ENCODE measurements at places on chromosomes 16 and 17.

DNA sequence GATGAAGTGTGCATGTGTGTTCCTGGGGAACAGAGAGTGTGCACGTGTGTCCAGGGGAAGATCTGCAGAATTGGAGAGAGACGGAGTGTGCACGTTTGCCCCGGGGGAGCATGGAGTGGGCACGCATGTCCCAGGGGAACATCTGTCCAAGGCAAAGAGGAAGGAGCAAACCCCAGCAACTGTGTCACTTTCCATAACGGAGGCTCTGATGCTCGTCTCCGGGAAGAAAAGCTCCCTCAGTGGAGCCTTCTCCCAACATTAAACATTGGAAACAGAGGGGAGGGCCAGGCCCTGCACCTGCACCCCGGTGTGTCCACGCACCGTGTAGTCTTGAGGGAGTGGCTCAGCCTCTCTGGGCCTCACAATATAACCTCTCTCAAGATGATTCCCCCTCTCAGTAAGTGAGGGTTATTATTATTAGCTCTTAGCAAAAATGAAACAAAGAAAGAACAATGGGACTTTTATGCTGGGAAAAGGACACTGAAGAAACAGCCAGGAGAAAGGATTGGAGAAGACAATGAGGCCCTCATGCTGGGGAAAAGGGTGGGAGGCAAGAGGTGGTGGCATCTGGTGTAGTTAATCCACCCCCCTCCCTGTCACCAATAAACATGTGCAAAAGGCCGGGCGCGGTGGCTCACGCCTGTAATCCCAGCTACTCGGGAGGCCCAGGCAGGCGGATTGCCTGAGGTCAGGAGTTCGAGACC is 7.6 kb downstream of the RAB40B start:
- no peak for DNase-seq

GRCh38 chr17:49457564-49458535 is 37.2 kb upstream of the NGFR start:
- no peak for DNase-seq

- no peak for DNase-seq
Measured at GRCh38 chr17:50080096-50080480, 15.1 kb upstream of the PDK2 start.

DNA sequence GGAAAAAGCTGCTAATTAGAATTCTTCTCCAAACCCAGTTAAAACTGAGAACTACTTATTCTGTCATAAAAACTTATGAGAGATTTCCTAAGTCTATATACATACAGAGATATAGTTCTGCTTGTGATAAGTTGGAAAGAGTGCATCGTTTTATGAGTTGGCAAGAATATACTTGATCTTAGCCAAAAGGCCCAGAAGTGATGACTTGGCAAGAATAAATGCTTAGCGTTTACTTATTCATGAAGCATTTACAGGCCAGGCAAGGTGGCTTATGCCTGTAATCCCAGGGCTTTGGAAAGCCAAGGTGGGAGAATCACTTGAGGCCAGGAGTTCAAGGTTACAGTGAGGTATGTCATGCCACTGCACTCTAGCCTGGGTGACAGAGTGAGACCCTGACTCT is 81.7 kb downstream of the CYB561 start:
- DNase-seq: no peak

DNA sequence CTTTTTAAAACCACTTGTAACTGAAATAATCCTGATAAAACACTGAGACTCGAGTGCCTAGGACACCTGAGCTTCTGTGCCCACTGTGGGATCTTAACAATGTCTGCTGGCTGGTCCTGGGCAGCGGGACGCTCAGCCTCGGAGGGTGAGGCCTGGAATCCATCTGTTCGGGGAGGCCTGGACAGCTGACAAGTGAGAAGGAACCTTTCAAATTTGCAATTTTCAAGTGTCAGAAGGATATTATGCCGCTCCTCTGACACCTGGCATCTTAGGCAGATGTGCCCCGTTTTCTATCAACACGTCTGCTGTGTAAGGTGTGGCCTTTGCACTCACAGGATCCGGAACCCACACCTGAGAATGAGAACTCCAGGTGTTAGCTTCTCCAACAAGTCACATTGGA is 33.1 kb upstream of the C16orf78 start:
- no peak for DNase-seq

GRCh38 chr17:73189417-73190099 is 3.3 kb upstream of the COG1 start:
- DNase-seq: peak; percentile 60

- no peak for DNase-seq
Measured at GRCh38 chr17:70775679-70776078, 606.3 kb downstream of the KCNJ2 start.

DNA sequence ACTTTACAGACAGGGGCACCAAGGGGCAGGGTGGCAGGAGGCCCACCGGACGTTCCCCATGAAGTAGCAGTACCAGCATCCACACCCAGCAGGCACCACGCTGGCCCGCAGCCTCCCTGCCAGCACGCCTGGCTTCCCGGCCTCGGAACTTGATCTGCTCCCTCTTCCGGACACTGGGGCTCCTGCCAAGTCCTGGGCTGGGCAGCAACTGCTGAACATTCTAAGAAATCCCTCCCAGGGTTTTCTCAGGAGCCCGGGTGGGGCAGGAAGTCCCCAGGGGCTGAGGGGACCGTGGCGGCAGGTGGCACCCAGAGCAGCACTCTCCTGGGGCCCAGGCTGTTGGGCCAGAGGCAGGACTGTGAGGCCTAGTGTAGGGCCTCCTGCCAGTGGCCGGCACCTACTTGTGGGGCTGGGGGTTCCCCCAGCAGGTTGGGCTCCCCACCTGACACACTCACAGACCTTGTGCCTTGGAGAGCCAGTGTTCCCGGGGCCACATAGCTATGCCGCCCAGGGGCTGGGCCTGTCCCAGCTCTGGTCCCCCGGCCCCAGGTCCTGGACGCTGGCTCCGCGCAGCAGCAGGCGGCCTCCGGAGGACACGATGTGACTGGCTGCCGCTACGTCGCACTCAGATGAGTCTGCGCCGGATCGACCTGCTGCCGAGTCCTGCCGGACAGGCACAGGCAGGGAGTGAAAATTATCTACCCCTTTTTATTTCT is 86.2 kb upstream of the CBX4 start:
- peak; percentile 47 for DNase-seq

DNA sequence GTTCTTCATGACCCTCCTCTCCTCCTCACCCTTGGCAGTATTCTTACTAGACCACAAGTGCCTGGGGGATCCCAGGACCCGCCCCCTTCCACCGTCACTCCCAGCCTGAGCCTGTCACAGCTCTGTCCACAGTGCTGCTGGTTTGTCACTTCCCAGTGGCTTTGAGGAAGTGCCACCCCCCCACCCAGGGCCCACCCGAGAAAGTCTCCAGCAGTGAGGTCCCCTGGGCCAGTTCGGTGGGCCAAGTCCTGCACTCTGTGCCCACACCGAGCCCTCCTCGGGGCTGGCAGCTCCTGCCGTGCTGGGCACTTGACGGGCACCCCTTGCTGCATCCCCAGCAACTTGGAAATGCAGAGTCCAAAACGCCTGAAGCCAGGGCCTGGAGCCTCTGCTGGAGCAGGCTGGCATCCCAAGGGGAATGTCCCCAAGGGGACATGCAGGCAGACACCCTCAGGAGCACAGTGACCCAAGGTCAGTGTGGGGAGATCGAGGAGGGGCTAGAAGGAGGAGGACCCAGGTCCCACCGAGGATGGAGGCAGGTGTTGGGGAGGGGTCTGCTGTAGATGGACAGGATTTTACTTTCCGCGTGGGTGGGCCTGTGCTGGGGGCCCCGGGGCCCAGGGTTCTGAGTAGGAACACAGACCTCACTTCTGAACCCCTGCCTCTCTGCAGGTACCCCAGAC is 15.5 kb downstream of the MMP15 start:
- DNase-seq: no peak

DNA sequence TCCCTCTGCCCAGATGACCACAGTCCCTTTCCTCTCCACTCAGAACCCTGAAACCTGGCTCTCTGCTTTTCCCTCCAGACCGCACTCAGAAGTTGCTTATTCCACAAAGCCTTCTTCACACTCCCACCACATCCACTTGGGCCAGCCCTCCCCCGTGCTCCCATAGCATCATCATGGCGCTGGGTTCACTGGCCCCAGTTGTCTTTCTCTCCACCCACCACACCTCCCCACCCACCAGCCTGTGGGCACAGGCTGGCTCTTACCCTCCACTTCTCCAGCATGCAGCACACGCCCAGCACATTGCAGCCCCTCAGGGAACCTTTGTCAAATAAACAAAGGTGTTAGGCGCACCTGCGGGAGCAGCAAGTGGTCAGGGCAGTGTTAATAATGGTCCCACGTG is 130.0 kb downstream of the KATNIP start:
- peak; percentile 72 for DNase-seq

DNA sequence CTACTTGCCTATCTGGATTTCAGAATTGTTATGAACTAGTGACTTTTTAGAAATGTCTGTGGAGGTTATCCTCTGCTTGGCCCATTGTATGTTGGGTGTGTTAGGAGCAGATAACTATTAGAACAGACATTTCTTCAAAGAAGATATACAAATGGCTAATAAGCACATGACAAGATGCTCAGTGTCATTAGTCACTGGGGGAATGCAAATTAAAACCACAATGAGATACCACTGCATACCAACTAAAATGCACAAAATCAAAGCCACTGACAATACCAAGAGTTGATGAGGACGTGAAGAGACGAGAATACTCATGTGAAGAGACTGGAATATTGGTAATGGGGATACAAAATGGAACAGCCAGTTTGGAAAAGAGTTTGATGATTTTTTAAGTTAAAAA is 39.2 kb downstream of the CEP112 start:
- DNase-seq: no peak

DNA sequence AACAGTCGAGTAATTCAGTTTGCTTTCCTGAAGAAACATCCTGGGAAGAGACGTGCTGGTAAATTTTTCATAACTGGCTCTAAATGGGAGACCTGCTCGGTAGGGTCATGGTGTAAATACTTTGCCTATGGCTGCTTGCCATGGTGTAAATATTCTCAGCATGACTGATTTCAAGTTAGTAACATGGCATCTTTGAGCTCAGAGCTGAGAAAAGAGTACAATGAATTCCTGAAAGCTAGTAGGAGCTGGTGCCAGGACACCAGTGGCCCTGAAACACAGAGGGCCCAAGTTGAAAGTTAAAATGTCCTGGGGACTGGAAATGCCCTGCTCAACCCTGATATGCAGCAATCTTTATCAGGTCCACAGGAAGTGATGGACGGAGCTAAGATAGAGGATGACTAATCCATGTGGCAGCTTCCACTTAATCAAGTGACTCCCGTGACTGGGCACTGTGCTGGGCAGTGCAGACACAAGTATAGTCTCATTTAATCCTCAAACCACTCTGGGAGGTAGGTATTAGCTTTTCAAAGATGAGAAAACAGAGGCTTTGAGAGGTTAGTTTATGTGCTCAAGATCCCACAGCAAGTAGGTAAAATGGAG is 130.1 kb upstream of the ADAMTS18 start:
- DNase-seq: no peak

GRCh38 chr17:34387566-34387965 is 24.5 kb upstream of the CCL1 start:
- no peak for DNase-seq

DNA sequence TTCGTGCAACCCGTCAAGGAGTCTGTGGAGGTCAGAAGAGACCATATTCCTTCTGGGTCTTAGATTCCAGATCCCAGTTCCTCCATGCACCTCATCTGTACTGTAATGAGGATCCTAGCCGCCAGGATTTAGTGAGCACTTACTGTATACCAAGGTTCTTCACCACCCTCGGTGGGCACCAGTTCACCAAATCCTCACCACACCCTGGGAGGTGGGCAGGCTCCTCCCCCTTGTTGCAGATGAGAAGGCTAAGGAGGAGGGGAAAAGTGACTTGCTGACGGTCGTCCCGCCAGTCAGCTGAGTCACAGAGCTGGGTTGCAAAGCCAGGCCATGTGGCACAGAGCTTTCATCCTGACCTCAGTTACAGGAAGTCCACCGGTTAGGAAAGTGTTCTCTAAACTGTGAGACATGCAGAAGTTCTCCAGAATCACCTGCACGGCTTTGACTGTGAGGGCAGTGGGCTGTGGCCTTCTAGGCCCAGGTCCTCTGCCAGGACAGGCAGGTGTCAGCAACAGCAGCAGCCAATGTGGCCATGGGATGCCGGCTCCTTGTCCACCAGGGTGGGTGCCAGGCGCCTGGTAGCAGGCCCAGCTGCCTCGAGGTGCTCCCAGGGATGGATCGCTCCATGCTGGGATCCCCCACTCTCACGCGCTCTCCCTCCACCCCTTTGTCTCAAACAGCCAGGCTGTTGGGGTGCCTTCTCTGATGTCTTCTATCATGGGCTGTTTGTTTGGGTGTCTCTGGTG is 240.3 kb upstream of the GSE1 start:
- no peak for DNase-seq

DNA sequence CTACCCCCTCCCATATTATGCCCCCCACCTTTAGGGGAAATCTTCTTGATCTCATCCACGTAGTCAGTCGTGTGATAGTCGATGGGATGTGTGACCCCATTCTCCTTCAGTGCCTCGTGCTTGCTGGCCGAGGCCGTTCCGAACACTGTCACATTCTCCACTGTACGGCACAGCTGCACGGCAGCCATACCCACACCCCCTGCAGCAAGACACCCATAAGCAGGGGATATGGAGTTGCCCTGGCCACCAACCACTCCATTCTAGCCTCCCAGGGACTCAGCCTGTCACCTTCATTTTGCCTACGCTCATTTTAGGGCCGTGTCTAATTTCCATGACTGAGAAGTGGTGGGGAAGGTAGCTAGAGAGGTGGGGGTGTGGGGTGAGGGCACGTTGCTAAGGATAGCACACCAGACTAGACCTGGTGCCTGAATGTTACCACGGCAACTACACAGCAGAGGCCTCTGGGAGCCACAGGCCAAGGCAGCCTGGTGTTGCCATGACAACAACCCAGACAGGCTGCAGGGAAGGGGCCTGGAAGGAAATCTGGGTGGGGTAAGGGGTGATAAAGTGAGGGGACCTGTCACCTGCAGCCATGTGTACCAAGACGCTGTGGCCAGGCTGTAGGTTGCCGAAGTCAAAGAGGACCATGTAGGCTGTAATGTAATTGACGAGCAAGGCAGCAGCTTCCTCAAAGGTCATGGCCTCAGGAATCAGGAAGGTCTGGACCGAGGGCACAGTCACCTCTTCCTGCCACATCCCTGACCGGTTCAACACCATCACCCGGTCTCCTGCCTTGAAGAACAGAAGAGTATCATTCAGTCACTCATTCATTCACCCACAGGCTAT is 4.0 kb downstream of the VAT1 start:
- peak; percentile 76 for DNase-seq

- peak; percentile 55 for DNase-seq
Measured at GRCh38 chr17:40362696-40363110, 1.8 kb downstream of the GJD3 start.

- no peak for DNase-seq
Measured at GRCh38 chr17:48596735-48597527, 3.4 kb upstream of the HOXB5 start.

- no peak for DNase-seq
Measured at GRCh38 chr16:75279305-75279704, 27.9 kb upstream of the BCAR1 start.

- no peak for DNase-seq
Measured at GRCh38 chr17:6797718-6798351, 21.8 kb downstream of the FBXO39 start.

GRCh38 chr16:22262460-22262859 is 34.7 kb upstream of the POLR3E start:
- no peak for DNase-seq

- DNase-seq: no peak
Measured at GRCh38 chr16:1919327-1919998, 1.2 kb upstream of the HS3ST6 start.
